Pancreas (tissue), 10 donors: ENCODE measurements at places on chromosomes 5 and 9. TPM values are rescaled to one million over a fixed set of nuclear protein-coding genes. Genes with fewer than 3 reads are reported as not detected.

Gene FGF1
- 0.73 TPM for polyA plus RNA-seq

Gene C9orf153
- not detected for polyA plus RNA-seq

Gene FUBP3
- 25.4 TPM for polyA plus RNA-seq

Gene SPINK1
- 23,743 TPM for polyA plus RNA-seq

Gene HAND1
- polyA plus RNA-seq = not detected

Gene SLC6A18
- 0.14 TPM for polyA plus RNA-seq

Gene NRG2
- 3.3 TPM for polyA plus RNA-seq

Gene INSL6
- not detected for polyA plus RNA-seq

Gene SH3GL2
- polyA plus RNA-seq = 17.3 TPM

Gene HTR4
- not detected for polyA plus RNA-seq

Gene CTNNAL1
- polyA plus RNA-seq = 29.7 TPM

Gene MEIKIN
- not detected for polyA plus RNA-seq

Gene LVRN
- 0.61 TPM for polyA plus RNA-seq

Gene MAMDC2
- 1.9 TPM for polyA plus RNA-seq

Gene MORN5
- polyA plus RNA-seq = not detected

Gene KIF12
- 393 TPM for polyA plus RNA-seq

Gene ARHGEF37
- polyA plus RNA-seq = 5.7 TPM

Gene MAP1B
- polyA plus RNA-seq = 5.5 TPM

Gene SNAPC4
- 18.1 TPM for polyA plus RNA-seq

Gene CDX1
- polyA plus RNA-seq = 0.19 TPM

Gene TMEM8B
- 11.1 TPM for polyA plus RNA-seq

Gene GZMA
- polyA plus RNA-seq = 0.91 TPM

Gene PAIP1
- 22.9 TPM for polyA plus RNA-seq

Gene GLE1
- 11.2 TPM for polyA plus RNA-seq

Gene UBAP1
- 21.9 TPM for polyA plus RNA-seq

Gene SLC34A3
- polyA plus RNA-seq = 0.21 TPM

Gene LRRTM2
- 0.21 TPM for polyA plus RNA-seq

Gene FBXO4
- polyA plus RNA-seq = 11.8 TPM

Gene NEUROG1
- not detected for polyA plus RNA-seq

Gene RGS7BP
- 0.16 TPM for polyA plus RNA-seq

Gene PCDHGA2
- polyA plus RNA-seq = 0.94 TPM

Gene SLC28A3
- polyA plus RNA-seq = 6.8 TPM

Gene DPYSL3
- polyA plus RNA-seq = 6.2 TPM

Gene P4HA2
- polyA plus RNA-seq = 34.7 TPM

Gene STPG3
- polyA plus RNA-seq = not detected

Gene KLHL3
- 6.6 TPM for polyA plus RNA-seq

Gene LHFPL2
- polyA plus RNA-seq = 4.0 TPM

Gene CDHR2
- 0.23 TPM for polyA plus RNA-seq

Gene DAB2IP
- 14.7 TPM for polyA plus RNA-seq

Gene IFNA14
- not detected for polyA plus RNA-seq

Gene ERCC6L2
- 7.7 TPM for polyA plus RNA-seq

Gene GAS1
- polyA plus RNA-seq = 4.6 TPM

Gene FYB1
- polyA plus RNA-seq = 0.56 TPM

Gene ORM2
- polyA plus RNA-seq = 0.34 TPM

Gene OTP
- not detected for polyA plus RNA-seq

Gene TBC1D2
- 3.1 TPM for polyA plus RNA-seq

Gene SPINK6
- polyA plus RNA-seq = not detected

Gene SLC45A2
- polyA plus RNA-seq = 0.08 TPM

Gene C9orf50
- polyA plus RNA-seq = not detected

Gene TTC23L
- 0.66 TPM for polyA plus RNA-seq

Gene FCN2
- not detected for polyA plus RNA-seq

Gene RNF183
- polyA plus RNA-seq = 0.46 TPM

Gene TICAM2
- 1.9 TPM for polyA plus RNA-seq

Gene SGCD
- 0.33 TPM for polyA plus RNA-seq

Gene GABRA6
- polyA plus RNA-seq = not detected

Gene ITK
- polyA plus RNA-seq = 0.26 TPM
